Astrocyte (in vitro differentiated cells and primary cell): ENCODE measurements at places on chromosomes 4 and X. TPM values are rescaled to one million over a fixed set of nuclear protein-coding genes. Genes with fewer than 3 reads are reported as not detected.
A peak's percentile ranks its signal among the peaks of the same experiment; 100 is the strongest.

DNA sequence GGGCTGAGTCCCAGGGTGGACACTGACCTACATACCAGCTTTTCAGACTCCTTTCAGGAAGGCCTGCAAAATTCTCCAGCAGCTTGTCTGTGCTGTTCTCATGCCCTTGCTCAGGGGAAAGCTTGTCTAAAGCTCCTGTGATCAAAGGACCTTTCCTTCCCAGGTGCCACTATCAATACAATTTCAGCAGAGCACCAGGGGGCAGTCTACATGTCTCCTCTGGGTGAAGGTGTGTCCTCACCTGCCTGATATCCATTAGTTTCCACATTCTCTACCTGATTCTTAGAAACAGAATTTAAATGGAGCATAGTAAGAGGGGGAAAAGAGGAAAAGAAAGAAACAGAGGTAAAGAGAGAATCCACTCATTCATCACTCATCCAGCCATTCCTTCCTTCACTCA, 114.2 kb downstream of the PPARGC1A start:
- DNase-seq, result no peak

- DNase-seq, result peak; percentile 53
Observed at GRCh38 chrX:39309721-39310152, 508.5 kb downstream of the MID1IP1 start.

DNA sequence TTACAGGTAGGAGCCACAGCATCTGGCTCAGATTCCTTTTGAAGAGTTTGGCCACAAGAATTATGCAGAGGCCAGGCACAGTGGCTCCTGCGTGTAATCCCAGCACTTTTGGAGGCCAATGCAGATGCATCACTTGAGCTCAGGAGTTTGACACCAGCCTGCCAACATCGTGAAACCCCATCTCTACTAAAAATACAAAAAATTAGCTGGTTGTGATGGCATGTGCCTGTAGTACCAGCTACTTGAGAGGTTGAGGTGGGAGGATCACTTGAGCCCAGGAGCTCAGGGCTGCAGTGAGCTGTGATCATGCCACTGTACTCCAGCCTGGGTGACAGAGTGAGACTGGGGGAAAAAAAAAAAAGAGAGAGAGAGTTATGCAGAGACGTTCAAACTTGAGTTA, 53.0 kb downstream of the MID1IP1 start:
- DNase-seq, result no peak

Gene ASB12
- 0.16 TPM in 1 of 2 replicates, not detected in the other for total RNA-seq

DNA sequence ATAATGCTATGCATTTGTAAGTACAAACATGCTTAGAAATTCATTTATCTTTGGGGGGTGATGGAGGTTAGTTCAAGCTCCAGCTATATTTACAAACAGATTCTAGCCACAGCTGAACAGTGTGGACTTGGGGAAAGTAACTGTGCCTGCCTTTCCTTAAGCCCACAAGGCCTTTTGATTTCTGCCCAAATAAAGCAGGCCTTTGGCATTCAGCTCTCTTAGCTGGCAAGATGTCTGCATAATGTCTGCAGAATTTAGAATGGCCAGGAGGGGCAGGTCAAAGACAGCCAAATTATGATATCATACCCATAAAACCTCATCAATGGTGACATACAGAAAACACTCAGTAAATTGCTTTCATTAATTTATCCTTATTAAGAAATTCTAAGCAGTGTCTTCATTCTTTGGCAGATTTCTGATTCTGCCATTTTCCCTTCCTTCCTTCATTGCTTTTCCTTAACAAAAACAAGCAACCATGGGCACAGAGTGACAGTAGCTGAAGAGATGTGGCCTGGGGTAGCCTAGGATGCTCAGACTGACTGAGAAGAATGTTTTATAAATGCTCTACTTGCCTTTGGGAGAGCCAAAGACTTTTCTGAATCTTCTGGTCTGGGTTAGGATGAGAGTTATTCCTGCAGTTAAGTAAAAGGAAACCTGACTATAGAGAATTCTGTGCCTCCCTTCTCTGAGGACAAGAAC, 538.7 kb upstream of the NR3C2 start:
- DNase-seq, result no peak

DNA sequence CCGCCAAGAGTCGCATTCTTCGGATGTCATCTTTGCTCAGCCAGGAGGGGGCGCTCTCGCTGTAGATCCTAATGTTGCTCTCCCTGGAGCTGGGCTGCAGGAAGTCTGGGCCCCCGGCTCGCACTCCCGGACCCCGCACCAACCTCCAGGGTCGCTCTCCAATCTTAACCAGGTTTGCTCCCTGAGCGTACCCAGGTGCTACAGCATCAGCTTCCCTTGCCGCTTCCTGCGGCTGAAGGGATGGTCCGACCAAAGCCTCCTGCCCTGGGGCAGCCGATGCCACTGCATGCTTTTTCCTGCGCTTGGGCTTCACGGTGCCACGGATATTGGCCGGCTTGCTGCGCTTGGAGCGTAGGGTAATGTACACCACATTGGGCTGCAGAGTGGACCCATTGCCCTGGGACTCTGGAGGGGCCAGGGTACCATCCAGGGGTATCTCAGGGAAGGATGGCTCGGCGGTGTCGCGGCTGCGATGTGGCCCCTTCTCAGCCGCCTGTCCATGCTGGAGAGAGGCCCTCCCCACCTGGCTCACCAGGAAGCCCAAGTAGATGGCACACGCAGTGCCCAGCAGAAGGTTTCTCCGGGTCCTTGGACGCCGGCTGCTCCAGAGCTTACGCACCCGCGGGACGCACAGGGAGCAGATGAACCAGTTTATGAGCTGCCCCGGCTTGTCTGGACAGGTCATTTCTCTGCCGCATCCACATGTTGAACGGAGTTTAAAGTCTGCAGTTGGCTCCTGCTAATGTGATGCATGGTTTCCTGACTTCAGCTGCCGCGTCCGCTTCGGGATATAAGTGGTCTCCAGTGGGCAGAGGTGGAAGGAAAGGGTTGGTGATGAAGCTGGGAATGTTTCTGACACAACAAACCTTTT, 1.9 kb downstream of the GASK1B start:
- DNase-seq, result no peak

- no peak for DNase-seq
Observed at GRCh38 chr4:73181231-73181630, 77.4 kb downstream of the ANKRD17 start.

DNA sequence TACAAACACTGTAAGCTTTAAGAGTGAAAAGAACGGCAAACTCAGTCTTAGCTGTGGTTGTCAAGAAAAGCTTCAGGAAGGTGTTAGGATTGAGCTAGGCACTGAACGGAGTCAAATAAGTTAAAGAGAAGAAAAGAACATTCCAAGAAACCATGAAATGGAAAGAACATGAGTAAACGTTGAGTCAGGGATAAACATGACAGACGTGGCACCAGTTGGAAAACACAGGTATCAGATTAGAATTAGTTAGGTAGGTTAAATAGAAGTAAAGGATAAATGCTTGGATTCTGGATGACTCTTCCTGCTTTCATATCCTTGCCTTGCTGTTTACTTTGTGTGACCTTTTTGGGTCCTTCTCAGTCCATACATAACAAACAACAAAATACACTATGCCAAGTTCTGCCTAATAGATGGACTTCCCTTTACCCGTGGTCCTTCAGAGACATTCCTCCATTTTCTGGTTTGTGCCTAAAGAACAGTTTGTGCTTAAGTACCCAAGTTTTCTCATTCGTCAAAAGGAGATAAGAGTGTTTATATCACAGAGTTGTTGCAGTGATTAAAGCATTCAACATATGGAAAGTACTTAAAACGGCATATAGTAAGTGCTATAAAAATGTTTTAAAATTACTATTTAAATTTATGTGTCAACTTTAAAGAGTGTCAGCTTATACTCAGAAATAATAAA, 446.9 kb downstream of the TMA16 start:
- peak; percentile 8 for DNase-seq

DNA sequence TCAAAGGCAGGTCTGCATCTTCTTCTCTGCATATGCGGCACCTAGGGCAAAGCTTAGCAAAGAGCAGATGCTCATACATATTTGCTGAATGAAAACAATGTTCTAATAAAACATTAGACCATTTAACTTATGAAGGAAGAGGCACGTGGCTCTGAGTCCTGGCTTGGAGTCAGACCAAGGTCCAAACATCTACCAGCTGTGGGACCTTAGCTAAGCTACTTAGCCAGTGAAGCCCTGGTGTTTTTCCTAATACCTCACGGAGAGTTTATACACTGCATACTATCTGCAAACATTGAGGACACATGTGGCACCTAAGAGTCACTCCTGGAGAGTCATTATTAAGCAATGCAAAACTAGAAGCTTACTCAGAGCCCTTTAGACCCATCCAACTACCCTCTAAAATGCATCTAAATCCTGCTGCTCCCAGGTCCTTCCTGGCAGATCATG, 9.0 kb downstream of the PDGFC start:
- peak; percentile 89 for DNase-seq

DNA sequence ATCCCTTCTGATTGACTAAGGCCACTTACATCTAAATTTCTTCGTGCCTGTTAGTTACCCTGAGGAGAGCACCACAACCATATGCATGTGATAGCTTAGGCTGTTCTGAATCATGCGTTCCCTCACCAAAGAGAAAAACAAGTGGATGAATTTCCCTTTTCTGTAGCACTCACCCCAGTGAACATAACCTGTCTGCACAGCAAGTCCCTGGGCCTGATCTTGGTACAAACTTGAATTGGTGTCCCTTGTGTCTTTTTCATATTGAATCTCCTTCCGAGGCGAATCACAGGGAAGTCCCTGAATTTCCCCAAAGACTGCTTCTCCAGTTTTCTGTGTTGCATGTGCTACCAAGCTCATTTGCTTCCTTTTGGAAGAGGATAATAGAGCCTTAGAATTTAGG, 100.4 kb downstream of the KLHL8 start:
- no peak for DNase-seq

DNA sequence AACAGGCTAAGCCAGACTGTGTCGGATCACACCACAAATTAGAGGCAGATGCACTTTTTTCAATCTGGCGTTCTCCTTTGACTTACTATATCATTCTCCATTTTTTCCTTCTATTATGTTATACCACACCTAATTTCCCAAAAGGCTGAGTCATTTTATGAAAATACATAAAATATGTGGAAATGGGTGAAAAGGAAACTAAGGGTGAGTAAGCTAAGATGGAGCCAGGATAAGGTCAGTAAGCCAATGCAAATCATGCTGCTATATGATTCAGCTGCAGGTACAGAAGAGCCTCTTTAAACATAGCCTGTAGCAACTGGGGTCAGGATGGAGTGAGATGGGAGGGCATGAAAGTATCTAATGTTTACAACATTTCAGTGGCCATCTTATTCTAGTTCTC, 94.0 kb upstream of the TEX13A start:
- peak; percentile 26 for DNase-seq

DNA sequence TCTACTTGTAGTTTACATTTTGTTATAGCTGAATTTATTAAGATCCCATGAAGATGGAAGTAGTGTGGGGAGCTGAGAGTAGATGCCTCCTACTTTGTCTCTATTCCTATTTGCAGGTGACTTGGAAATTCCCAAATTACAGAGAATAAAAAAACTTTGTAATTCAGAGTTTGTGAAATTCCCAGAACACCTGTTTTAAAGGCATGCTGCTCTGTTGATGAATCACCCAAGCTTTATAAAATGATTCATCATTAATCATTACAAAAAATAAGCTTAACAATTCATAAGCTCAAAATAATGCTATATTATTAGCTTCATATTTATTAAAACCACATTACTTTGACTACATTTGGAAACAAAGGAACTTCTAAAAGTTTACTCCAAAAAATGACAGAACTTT, 856.3 kb downstream of the RPA4 start:
- no peak for DNase-seq

DNA sequence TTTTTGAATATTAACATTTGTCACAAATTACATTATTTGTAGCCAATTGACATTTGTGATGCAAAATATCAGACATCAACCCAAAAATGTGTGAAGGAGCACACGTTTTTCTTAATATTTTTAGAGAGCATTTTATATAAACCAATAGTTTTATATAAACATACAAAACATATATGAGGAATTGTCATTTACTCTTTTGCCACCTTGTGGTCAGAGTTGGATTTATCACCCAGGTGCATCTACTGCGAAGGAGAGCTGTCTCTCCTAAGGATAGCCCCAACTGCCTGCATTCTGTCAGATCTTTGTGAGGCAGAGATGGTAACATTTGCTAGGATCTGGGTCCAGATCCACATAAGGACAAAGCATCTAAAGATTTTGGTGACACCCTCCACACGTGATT, 2.5 kb upstream of the USP27X start:
- no peak for DNase-seq

- no peak for DNase-seq
Observed at GRCh38 chr4:109495514-109495913, 61.9 kb downstream of the SEC24B start.

Gene FAAH2
- 0.19 and 0.20 TPM in 2 replicates for total RNA-seq

- no peak for DNase-seq
Observed at GRCh38 chr4:117796677-117797076, 237.6 kb upstream of the NDST3 start.

- peak; percentile 98 for DNase-seq
Observed at GRCh38 chr4:169341490-169341889, 70.7 kb upstream of the SH3RF1 start.

GRCh38 chr4:62051332-62051731, 851.2 kb downstream of the ADGRL3 start:
- no peak for DNase-seq

DNA sequence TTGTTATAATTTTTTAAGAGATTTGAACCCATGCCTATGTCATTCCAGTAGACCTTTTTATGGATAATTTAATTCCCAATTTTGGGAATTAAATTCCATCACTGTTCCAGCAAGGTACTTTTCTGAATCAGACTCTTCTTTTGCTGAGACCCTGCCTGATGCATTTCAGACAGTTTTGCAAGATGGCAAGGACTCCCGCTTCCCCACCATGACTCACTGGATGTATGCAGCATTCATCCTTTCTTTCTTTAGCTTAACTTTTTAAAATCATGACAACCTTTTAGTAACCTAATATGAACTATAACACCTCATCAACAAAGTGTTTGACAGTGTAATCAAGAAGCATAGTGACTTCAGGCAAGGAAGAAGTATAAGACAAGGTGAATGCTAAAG, 178.1 kb upstream of the LEF1 start:
- peak; percentile 46 for DNase-seq

DNA sequence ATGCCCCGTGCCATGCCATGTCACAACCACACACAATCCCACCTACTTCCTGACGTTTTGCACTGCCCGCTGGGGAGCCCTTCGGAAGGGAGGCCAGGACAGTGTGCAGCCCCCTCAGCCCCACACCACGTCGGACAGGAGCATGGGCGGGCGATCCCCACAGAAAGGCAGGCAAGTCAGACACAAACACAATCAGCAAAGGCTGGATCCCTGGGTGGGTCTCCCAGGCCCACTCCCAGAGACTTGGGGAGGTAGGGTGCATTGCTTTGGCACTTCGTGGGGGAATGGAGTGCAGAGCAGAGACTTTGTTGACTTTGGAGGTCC, 14.1 kb downstream of the LETM1 start:
- DNase-seq, result no peak

GRCh38 chr4:89410687-89411086, 103.1 kb upstream of the GPRIN3 start:
- DNase-seq, result peak; percentile 93

Gene ACSL1
- 7.0 and 8.0 TPM in 2 replicates for total RNA-seq

GRCh38 chrX:111013778-111014455, 82.1 kb upstream of the PAK3 start:
- no peak for DNase-seq

GRCh38 chr4:73343432-73343831, 60.7 kb upstream of the ALB start:
- DNase-seq, result peak; percentile 1
